ENCODE measurements at places on chromosomes 6 and 20.

- DNase-seq = no peak
Observed at GRCh38 chr6:157272866-157273755, 50.2 kb downstream of the TMEM242 start.

- DNase-seq = no peak
Observed at GRCh38 chr6:67200626-67201403, 1434.3 kb upstream of the ADGRB3 start.

- DNase-seq = no peak
Observed at GRCh38 chr20:11691766-11692165, 225.9 kb upstream of the BTBD3 start.

- no peak for DNase-seq
Observed at GRCh38 chr6:26033085-26033940, 53.9 kb upstream of the HFE start.
